ENCODE measurements at places on chromosomes 2 and 18.
A peak's percentile ranks its signal among the peaks of the same experiment; 100 is the strongest.

DNA sequence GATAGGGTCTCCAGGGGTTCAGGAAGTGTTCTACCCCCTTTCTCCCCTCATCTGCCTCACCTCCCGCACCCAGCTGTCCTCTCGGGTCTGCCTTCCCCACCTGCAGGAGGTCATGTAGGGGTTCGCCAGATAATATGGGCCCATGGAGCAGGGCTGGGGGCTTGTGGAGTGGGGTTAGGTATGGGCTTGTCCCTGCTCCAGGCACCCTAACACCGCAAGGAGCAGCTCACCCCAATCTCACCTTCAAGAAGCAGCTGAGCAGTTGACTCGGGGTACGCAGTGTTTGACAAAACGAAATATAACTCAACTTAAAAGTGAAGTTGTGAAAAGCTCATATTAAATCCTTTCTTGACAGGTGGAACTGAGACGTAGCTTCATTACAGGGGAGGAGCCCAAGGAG is 99.6 kb downstream of the CTIF start:
- DNase-seq, result no peak

GRCh38 chr18:9868857-9869714 is 16.7 kb upstream of the TXNDC2 start:
- DNase-seq, result no peak

DNA sequence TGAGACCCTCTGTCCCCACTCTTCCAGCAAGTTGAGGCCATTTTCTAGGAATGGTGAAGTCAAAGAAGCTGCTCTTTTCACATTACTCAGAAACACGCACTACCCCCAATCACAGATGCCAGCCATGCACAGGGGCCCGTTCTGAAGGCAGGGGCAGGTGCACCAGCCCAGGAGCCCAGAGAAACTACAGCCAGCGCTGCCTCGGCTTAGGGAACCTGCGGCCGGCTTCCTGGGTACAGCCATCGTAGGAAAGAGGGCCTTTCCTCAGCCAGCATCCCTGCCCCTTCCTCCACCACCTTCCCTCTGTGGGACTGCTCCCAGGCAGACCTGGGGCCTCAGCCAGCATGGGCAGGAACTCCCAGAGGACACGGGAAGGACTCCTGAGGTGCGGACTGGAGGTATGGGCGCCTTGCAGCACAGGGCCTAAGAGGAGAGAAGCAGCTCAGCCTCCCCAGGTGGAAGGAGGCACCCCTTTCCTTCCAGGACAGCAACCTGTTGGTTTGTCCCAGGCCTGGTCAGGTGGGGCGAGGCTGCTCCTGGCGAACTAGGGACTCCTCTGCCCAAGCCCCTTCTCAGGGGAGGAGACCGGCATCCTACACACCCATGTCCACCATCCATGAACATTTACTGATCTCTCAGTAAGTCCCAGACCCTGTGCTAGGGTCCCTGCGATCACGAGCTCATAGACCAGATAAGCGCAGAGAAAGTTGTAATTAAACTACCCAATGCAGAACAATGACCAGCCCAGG is 99.0 kb upstream of the ID2 start:
- DNase-seq, result no peak

DNA sequence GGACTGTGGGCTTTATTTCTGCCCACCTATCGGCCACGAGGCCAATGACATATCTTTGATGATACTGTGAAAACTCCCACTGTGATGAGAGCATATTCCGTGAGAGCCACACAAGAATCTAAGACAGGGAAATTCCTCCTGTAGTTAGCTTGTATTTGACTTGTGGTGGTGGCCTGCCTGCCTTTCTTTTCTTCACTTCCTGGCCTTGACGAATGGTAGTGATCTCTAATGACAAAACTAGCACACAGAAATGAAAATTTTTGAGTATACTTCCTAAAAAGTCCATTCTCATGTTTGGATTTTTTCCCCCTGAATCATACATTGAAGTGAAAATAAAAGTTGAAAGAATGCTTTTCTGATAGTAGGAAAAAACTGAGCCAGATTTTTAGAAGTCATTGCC is 94.4 kb downstream of the MGAT5 start:
- no peak for DNase-seq

- DNase-seq, result no peak
Measured at GRCh38 chr18:75897386-75897785, 469.9 kb upstream of the SMIM21 start.

GRCh38 chr2:167844714-167845530 is 402.5 kb downstream of the STK39 start:
- no peak for DNase-seq

- DNase-seq, result no peak
Measured at GRCh38 chr2:222568865-222569264, 87.0 kb downstream of the FARSB start.

DNA sequence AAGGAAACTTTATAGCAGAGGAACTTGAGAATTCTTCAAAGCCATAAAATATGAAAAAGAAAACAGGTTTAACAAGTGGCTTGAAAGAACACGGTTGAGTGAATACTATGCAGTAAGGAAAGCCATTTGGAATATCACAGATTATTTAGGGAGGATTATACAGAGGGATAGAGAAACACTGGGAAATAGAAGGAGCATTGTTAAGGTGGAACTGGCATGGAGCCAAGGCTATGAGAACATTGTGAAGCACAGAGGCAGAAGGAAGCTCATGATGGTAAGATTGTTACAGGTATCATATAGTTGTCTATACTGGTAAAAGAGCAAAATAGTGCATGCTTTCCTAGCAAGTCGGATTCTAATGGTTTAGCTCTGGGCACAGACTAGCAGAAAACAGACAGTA is 87.1 kb downstream of the SS18 start:
- DNase-seq, result no peak

DNA sequence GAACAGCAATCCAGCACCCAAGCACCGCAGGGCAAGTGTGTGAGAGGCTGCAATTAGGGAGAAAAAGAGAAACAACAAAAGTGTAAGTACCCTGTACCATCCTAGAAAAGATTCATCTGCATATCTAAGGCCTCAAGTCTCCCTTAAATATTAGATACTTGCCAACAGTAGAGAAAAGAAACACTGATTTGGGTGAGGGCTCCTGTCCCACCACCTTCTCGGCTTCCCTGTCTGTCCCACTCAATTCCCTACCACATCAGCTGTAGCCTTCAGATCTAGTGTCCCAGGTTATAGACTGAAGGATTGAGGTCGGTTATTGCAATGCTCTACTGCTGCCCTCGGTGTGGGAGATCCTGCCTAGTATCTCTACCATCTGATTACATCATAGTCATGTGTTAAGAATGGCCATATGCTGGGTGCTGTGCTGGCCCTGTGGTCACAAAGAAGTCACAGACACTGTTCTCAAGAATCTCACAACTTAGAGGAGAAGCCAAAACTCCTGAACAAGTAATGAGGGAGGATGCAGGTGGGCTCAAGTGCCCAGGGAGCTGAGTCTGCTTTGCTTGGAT is 2.5 kb downstream of the RAX start:
- DNase-seq, result no peak

DNA sequence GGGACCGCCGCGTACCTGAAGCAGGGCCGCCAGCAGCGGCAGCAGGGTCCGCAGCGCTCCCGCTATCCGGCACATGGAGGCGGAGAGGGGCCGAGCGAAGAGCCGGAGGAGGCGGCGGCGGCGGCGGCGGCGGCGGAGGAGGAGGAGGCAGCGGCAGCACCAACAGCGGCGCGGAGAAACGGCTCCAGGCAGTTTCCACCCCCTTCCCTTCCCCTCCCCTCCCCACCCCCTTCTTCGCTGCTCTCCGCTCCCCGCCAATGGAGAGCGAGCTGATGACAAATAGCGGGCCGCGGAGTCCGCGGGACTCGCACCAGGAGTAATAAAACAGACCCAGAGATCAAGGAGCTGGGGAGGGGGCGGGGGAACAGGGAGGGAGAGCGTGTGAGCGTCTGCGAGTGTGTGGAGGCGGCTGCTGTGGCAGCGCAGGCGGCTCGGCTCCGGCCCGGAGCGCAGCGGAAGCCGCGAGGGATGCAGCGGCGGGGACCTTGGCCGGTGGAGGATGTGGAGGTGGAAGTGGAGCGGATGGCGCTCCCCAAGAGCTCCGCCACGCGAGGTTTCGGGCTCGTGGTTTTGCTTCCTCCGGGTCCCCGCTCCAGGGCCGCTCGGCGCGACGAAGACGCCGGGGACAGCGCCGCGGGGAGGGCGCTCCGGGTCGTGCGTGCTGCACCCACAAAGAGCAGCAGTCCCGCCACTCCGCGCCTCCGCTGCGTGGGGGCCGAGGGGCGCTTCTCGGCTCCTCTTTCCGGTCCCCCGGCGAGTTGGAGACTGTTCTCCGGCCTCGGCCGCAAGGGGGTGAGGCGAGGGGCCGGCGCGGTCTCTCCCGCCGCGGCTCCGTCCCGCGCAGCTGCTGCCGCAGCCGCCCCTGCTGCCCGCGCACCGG is at the start of gene CDH2:
CDH2 (minus strand) TSS at position 183 of the 880 bp plus-strand sequence; CDS start at position 75, 108 bp downstream.
- DNase-seq, result peak; percentile 64

DNA sequence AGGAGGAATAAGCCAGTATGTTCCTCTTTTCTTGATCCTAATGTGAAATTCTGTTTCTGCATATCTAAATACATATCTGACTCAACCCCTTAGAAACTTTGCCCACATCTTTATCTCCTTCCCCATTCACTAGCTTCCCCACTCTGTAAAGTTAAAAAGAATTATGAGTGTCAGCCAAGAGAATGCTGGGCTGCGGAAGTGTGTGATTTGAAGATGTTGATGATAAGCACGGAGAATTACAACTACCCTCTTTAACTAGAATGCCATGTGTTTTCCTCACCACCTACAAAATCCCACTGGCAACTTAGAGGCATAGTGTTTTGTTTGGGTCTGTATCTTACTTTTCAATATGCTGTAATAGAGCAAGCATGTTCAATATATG is 490.4 kb upstream of the FANCL start:
- no peak for DNase-seq

DNA sequence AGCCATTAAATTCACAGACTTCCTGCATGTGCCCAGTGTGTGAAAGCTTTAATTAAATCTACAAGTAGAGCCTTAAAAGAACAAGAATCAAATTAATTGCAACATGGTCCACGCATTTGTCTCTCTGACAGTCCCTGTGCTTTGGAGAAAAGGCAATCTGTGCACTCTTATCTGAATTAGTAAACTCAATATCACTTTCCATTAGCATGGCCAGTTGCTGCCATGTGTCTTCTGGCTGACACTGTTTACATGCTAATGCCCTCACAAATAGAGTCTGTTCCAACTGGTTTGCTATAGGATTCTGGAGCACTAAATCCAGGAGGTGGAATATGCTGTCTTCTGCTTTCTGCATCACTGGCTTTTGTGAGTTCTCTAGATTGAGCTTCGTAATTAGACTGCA is 434.5 kb upstream of the RAB12 start:
- DNase-seq, result no peak

- DNase-seq, result no peak
Measured at GRCh38 chr2:204453730-204454167, 91.5 kb upstream of the PARD3B start.

DNA sequence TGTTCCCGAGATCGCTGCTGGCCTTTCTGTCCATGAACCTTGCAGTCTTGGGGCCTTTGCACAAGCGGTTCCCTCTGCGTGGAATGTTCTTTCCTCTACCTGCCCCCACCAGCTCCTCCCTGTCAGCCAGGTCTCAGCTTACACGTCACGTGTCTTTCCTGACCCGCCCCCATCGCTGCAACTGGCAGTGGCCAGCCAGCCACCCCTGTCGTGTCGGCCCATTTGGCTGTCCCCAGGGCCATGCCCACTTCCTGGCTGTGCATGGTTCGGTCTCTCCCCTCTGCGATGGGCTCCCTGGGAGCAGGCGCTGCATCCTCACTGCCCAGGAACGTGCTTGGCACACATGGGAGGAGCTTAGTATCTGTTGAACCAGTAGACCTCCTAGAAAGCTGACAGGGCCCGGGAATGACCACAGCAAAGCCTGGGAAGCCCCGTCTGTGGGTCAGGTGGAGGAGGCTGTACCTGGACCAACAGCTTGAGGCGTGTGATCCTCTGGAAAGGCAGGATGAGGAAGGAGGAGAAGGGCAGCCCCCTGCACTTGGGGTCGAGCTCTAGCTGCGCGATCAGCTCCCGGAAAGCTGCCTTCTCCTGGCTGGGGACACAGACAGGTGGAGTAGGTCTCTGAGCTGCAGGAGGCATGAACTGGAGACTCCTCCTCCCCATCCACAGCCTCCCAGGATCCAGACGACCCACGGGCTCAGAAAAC is 21.0 kb downstream of the SNORC start:
- peak; percentile 19 for DNase-seq

DNA sequence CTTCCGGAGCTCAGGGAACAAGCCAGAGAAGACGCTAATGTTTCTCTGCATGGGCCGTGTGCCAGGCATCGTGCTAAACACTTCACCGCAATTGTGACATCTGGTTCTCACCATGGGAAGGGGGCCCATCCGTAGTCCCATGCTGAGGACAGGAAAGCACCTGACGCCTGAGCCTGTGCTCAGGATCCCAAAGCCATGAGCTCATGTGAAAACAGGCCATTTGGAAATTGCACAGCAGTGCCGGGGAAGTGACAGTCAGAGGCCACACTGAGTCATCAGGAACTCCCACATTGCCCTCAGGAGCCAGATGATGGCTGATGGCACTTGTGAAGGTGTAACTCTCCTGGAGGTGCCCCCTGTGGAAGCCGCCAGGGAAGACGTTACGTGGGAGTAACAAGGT is 141.0 kb downstream of the INHBB start:
- DNase-seq, result no peak

GRCh38 chr2:143906850-143907249 is 613.1 kb downstream of the ZEB2 start:
- DNase-seq, result no peak

DNA sequence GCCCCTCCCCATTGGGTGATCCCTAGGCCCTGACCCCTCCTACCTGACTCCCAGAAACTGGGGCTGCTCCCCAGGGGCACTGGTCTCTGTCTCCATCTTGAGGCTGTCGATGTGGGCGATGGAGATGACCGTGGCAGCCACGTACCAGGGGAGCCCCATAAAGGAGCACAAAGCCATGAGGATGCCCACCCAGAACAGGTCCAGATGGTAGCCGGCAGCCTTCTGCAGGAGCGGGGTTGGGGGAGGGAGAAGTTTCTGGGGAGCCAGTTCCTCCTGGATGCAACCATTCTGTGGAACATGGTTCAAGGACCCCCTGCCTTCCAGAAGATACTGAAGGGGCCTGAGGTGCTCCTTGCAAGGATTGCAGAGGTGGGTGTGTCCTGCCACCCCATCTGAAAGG is 34.0 kb downstream of the MTHFD2 start:
- DNase-seq, result no peak
